ENCODE measurements at places on chromosomes 11 and 22.
A peak's percentile ranks its signal among the peaks of the same experiment; 100 is the strongest.

DNA sequence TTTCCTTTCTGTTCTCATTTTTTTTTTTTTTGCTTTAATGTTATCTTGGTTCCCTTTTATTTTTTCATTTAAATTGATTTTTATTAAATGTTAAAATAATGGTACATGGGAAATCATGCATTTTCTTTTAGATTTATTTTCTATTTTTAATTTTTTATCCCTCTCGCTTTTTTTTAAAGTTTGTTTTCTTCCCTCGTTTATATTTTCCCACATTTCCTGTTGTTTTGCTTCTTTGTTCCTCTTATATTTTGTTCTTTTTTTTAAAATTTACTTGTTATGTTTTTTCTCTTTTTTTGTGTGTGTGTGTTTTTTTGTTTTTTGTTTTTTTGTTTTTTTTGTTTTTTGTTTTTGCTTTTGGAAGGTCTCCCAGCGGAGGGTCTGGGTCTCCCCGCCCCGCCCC lies 34.9 kb upstream of the EIF3D start:
- H3K4me3 ChIP-seq: no peak overlapping the region
- peaks cover 19% of the 10 kb centered on the region for H3K27me3 ChIP-seq
- H3K4me1 ChIP-seq: no peaks in the 10 kb centered on the region

DNA sequence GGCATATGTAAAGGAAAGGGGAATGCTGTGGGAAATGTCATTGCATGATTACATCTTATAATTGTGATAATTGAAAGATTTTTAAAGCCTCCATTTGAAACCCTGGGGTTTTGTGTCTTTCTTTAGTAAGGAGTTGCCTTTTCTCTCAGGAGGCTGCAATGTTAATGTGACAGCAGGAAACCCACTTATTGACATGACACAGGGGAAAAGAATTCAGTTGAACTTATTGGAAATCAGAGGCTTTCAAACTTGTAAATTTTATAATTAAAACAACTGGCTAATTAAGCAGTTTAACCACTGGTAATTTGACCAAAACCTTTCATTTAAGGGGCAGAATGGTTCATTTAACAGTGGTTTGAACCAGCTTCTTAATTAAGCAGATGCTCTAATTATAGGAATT lies 31.2 kb downstream of the MRPL48 start:
- no peaks in the 10 kb centered on the region for H3K27me3 ChIP-seq
- no peak overlapping the region for H3K27ac ChIP-seq
- no peaks in the 10 kb centered on the region for H3K4me1 ChIP-seq
- H3K36me3 ChIP-seq: no peaks in the 10 kb centered on the region
- no peak for DNase-seq
- H3K4me3 ChIP-seq: no peak overlapping the region

DNA sequence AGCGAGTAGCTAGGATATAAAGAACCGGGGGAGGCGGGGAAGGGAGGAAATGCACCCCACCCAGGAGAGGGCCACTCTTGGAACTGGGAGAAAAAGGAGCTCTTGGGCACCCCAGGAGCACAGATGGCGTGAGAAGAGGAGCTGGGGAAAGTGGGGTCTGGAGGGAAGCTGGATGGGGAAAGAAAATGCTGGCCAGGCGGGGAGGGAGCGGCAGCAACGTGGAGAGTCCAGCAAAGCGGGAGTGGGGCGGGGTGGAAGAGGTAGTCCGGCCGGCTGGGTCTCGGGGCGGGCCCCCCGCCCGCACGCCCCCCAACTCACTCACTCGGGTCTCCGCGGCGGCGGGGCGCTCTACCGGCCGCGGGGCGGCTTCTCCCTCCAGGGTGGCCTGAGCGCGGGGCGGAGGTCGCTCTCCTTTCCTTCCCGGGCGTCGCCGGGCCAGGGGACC lies 522 bp downstream of the TOB2 start:
- peaks cover 27% of the 10 kb centered on the region for H3K4me1 ChIP-seq
- peak overlapping the region; percentile 85 for H3K27ac ChIP-seq
- peak overlapping the region; percentile 98 for H3K4me3 ChIP-seq
- no peaks in the 10 kb centered on the region for H3K36me3 ChIP-seq

GRCh38 chr11:25727944-25728343 lies 604.0 kb upstream of the ANO3 start:
- H3K27ac ChIP-seq: no peak overlapping the region
- no peaks in the 10 kb centered on the region for H3K27me3 ChIP-seq
- H3K36me3 ChIP-seq: peaks cover 12% of the 10 kb centered on the region
- DNase-seq: no peak
- no peaks in the 10 kb centered on the region for H3K4me1 ChIP-seq

GRCh38 chr11:60657888-60658287 lies 41.5 kb upstream of the MS4A8 start:
- H3K4me1 ChIP-seq: no peaks in the 10 kb centered on the region
- no peak for DNase-seq
- no peak overlapping the region for H3K27ac ChIP-seq
- peaks cover 11% of the 10 kb centered on the region for H3K27me3 ChIP-seq

GRCh38 chr11:58127350-58127749 lies 2.0 kb upstream of the OR9I1 start:
- no peak overlapping the region for H3K27ac ChIP-seq
- no peak for DNase-seq
- H3K36me3 ChIP-seq: no peaks in the 10 kb centered on the region
- H3K4me1 ChIP-seq: no peaks in the 10 kb centered on the region

- no peak for DNase-seq
- H3K4me3 ChIP-seq: no peak overlapping the region
- peak overlapping the region; percentile 63 for H3K27ac ChIP-seq
These were observed 54.4 kb downstream of the RRAS2 start for GRCh38 chr11:14304601-14305000.

DNA sequence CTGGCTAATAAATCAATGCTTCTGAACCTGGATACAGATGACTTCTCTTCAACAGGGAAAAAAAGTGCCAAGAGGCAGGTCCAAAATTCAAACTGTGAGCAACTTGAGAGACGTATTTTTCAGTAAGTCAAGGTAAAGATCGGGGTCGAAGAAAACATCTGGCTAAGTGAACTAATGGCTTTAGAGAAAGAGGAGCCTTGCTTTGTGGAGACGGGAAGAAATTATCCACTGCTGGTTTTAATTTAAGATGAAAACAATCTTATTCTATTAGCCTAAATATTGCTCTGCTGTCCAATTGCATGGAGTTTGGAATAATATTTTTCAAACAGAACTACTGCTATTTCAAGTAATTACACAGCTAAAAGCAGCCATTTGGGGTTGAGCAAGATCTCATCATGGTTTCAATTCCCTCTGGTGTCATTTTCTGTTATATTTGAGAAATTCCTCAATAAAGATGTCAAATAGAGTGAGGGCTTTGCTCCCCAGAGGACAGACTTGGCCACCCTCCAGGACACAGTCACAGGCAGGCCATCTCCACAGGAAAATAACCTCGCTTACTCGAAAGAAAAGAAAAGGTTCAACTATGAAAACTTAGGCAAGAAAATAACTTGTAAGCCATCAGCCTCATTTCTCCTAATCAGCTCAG lies 29.8 kb downstream of the SCUBE1 start:
- H3K27ac ChIP-seq: no peak overlapping the region
- no peaks in the 10 kb centered on the region for H3K4me1 ChIP-seq
- no peaks in the 10 kb centered on the region for H3K36me3 ChIP-seq
- DNase-seq: no peak
- no peak overlapping the region for H3K4me3 ChIP-seq

- H3K4me1 ChIP-seq: peaks cover 61% of the 10 kb centered on the region
- no peaks in the 10 kb centered on the region for H3K27me3 ChIP-seq
- peak overlapping the region; percentile 89 for H3K27ac ChIP-seq
- H3K4me3 ChIP-seq: peak overlapping the region; percentile 69
- DNase-seq: peak; percentile 86
These were observed 11.0 kb downstream of the MPZL3 start for GRCh38 chr11:118240999-118241763.

GRCh38 chr11:91394073-91394726 lies 830.4 kb upstream of the FAT3 start:
- no peaks in the 10 kb centered on the region for H3K27me3 ChIP-seq
- H3K36me3 ChIP-seq: peaks cover 4% of the 10 kb centered on the region
- H3K4me1 ChIP-seq: no peaks in the 10 kb centered on the region
- no peak overlapping the region for H3K4me3 ChIP-seq
- DNase-seq: no peak
- no peak overlapping the region for H3K27ac ChIP-seq

DNA sequence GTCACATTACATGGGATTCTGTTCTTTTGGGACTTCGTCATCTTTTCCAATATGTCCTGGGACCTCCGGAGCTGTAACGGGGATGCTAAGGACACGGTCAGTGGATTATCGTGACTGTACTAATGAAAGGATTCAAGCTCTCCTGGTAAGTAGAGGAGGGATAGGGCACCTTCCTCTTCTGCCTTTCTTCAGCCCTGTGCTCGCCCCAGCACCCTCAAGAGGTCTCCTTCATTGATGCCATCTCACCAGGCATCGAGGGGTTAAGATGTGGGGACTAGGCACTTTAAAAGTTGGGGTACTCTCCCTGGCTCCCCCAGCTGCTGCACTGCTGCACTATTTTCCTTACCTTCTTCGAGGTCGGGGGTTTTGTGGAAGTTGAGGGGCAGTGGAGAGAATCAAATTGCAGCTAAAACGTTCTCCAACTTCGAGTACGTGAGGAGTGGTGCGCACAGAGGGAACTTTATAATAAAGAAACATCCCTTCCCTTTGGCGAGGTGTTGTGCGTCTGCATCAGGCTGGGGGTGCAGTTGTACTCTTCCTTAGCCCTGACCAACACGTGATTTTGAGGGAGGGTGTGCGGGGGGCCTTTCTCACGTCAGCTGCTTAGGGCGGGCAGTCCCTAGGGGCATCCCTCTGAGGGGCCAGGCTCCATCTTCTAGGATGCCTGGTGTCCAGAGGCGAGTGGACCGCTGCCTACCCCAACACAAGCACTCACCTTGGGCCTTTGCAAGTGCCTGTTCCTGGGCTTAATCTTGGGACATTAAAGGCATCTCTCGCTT lies 96.1 kb downstream of the GRAMD1B start:
- peaks cover 2% of the 10 kb centered on the region for H3K27me3 ChIP-seq
- no peaks in the 10 kb centered on the region for H3K36me3 ChIP-seq
- DNase-seq: no peak
- no peak overlapping the region for H3K27ac ChIP-seq
- H3K4me1 ChIP-seq: no peaks in the 10 kb centered on the region

- DNase-seq: no peak
- H3K27ac ChIP-seq: no peak overlapping the region
- H3K27me3 ChIP-seq: peaks cover 8% of the 10 kb centered on the region
- no peak overlapping the region for H3K4me3 ChIP-seq
- H3K4me1 ChIP-seq: no peaks in the 10 kb centered on the region
These were observed 488.0 kb upstream of the CCDC90B start for GRCh38 chr11:83773950-83774880.

- H3K27me3 ChIP-seq: no peaks in the 10 kb centered on the region
- H3K27ac ChIP-seq: peak overlapping the region; percentile 76
- H3K36me3 ChIP-seq: no peaks in the 10 kb centered on the region
- peaks cover 23% of the 10 kb centered on the region for H3K4me1 ChIP-seq
- DNase-seq: no peak
These were observed 36.2 kb downstream of the LIF start for GRCh38 chr22:30210235-30210909.

GRCh38 chr11:65416841-65417701 lies 5.5 kb upstream of the NEAT1 start:
- H3K27me3 ChIP-seq: no peaks in the 10 kb centered on the region
- DNase-seq: no peak
- no peaks in the 10 kb centered on the region for H3K36me3 ChIP-seq
- peak overlapping the region; percentile 98 for H3K4me3 ChIP-seq
- peak overlapping the region; percentile 99 for H3K27ac ChIP-seq

DNA sequence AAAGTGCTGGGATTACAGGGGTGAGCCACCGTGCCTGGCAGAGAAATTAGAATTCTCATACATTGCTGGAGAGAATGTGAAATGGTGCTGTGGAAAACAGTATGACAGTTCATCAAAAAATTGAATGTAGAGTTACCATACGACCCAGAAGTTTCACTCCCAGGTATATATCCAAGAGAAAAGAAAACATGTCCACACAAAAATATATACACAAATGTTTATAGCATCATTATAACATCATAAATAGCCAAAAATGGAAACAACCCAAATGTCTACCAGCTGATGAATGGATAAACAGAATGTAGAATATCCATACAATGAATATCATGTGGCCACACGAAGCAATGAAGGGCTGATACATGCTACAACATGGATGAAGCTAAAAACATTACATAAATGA lies 34.6 kb downstream of the MED15 start:
- DNase-seq: no peak
- H3K27ac ChIP-seq: no peak overlapping the region
- peaks cover 30% of the 10 kb centered on the region for H3K4me1 ChIP-seq
- peaks cover 9% of the 10 kb centered on the region for H3K36me3 ChIP-seq
